A549 (cell line): ENCODE measurements at places on chromosomes 13 and 19. TPM values are rescaled to one million over a fixed set of nuclear protein-coding genes. Genes with fewer than 3 reads are reported as not detected.

Gene TMEM150B
- 0.26 to 0.45 TPM (median 0.26 TPM) in 3 replicates for polyA plus RNA-seq

Gene PRR19
- polyA plus RNA-seq: 3.4 to 4.5 TPM (median 4.2 TPM) in 3 replicates

Gene CYP4F8
- polyA plus RNA-seq: not detected in 3 replicates

Gene RUBCNL
- not detected in 3 replicates for polyA plus RNA-seq

Gene ZNF296
- polyA plus RNA-seq: 2.7 to 3.6 TPM (median 3.4 TPM) in 3 replicates

Gene HCN2
- polyA plus RNA-seq: 23.2 to 24.8 TPM (median 24.7 TPM) in 3 replicates

Gene CGB5
- 0.53 to 0.94 TPM (median 0.71 TPM) in 3 replicates for polyA plus RNA-seq

Gene ATP13A1
- polyA plus RNA-seq: 24.6 to 30.1 TPM (median 29.9 TPM) in 3 replicates

Gene GSX1
- not detected in 3 replicates for polyA plus RNA-seq

Gene ACP7
- polyA plus RNA-seq: 0.25 to 0.44 TPM (median 0.28 TPM) in 3 replicates

Gene NLRP5
- polyA plus RNA-seq: not detected in 3 replicates

Gene BEST2
- polyA plus RNA-seq: not detected in 3 replicates

Gene CBARP
- 1.7 to 2.0 TPM (median 1.9 TPM) in 3 replicates for polyA plus RNA-seq

Gene ZNF43
- polyA plus RNA-seq: 8.3 to 9.6 TPM (median 9.3 TPM) in 3 replicates

Gene MISP3
- polyA plus RNA-seq: 2.1 to 2.8 TPM (median 2.3 TPM) in 3 replicates

Gene SUGP2
- polyA plus RNA-seq: 42.3 to 43.9 TPM (median 43.6 TPM) in 3 replicates

Gene FAM216B
- polyA plus RNA-seq: not detected in 3 replicates

Gene RFX1
- polyA plus RNA-seq: 4.9 to 5.4 TPM (median 4.9 TPM) in 3 replicates

Gene SLC7A10
- polyA plus RNA-seq: 0.13 to 0.26 TPM (median 0.20 TPM) in 3 replicates

Gene SYT3
- polyA plus RNA-seq: 0.45 to 1.2 TPM (median 1.1 TPM) in 3 replicates

Gene SELENOV
- not detected in 3 replicates for polyA plus RNA-seq

Gene COL5A3
- 0.24 to 0.47 TPM (median 0.36 TPM) in 3 replicates for polyA plus RNA-seq

Gene PODNL1
- polyA plus RNA-seq: 1.1 to 1.8 TPM (median 1.3 TPM) in 3 replicates

Gene ATP1A3
- 3.4 to 3.8 TPM (median 3.7 TPM) in 3 replicates for polyA plus RNA-seq

Gene ZNF540
- 0.15 to 0.39 TPM (median 0.22 TPM) in 3 replicates for polyA plus RNA-seq

Gene OR7D2
- not detected in 3 replicates for polyA plus RNA-seq

Gene CCDC159
- polyA plus RNA-seq: 8.4 to 11.2 TPM (median 8.6 TPM) in 3 replicates

Gene C19orf67
- not detected in 3 replicates for polyA plus RNA-seq

Gene ZNF816
- 0.05 to 0.22 TPM (median 0.07 TPM) in 3 replicates for polyA plus RNA-seq

Gene CAMSAP3
- 2.4 to 3.6 TPM (median 2.9 TPM) in 3 replicates for polyA plus RNA-seq

Gene APOC4
- polyA plus RNA-seq: not detected in 3 replicates

Gene ACER1
- polyA plus RNA-seq: not detected in 3 replicates

Gene LSR
- 3.6 to 4.7 TPM (median 4.4 TPM) in 3 replicates for polyA plus RNA-seq

Gene KLK8
- polyA plus RNA-seq: not detected in 3 replicates

Gene SPTBN4
- 1.2 to 2.0 TPM (median 1.4 TPM) in 3 replicates for polyA plus RNA-seq

Gene POU2F2
- polyA plus RNA-seq: 0.24 to 0.49 TPM (median 0.28 TPM) in 3 replicates

Gene CEACAM3
- polyA plus RNA-seq: not detected in 3 replicates

Gene FFAR2
- polyA plus RNA-seq: not detected in 3 replicates

Gene CRTC1
- 4.0 to 5.7 TPM (median 4.3 TPM) in 3 replicates for polyA plus RNA-seq

Gene C1QTNF9B
- not detected in 3 replicates for polyA plus RNA-seq

Gene CDX2
- 0.19 to 0.34 TPM (median 0.20 TPM) in 3 replicates for polyA plus RNA-seq

Gene CD33
- polyA plus RNA-seq: 0.13 TPM in 1 of 3 replicates, not detected in the others

Gene ZNF888
- not detected in 3 replicates for polyA plus RNA-seq

Gene LCP1
- polyA plus RNA-seq: 0.07 to 0.09 TPM in 2 of 3 replicates, not detected in the other

Gene SIGLEC14
- polyA plus RNA-seq: not detected in 3 replicates

Gene FXYD3
- 0.16 TPM in 1 of 3 replicates, not detected in the others for polyA plus RNA-seq

Gene DENND1C
- 0.22 to 0.32 TPM (median 0.28 TPM) in 3 replicates for polyA plus RNA-seq

Gene PEX11G
- polyA plus RNA-seq: 1.8 to 2.9 TPM (median 1.9 TPM) in 3 replicates

Gene MVB12A
- 26.8 to 30.2 TPM (median 27.7 TPM) in 3 replicates for polyA plus RNA-seq
